ENCODE measurements at places on chromosomes 2 and 18. TPM values are rescaled to one million over a fixed set of nuclear protein-coding genes. Genes with fewer than 3 reads are reported as not detected.

GRCh38 chr2:65416321-65416720, 16.1 kb downstream of the SPRED2 start:
- DNase-seq = no peak
- H3K4me3 ChIP-seq = no peak overlapping the region
- peaks cover 30% of the 10 kb centered on the region for H3K4me1 ChIP-seq
- no peak overlapping the region for H3K27ac ChIP-seq

- DNase-seq = peak; percentile 67
- H3K4me1 ChIP-seq = peaks cover 10% of the 10 kb centered on the region
- no peaks in the 10 kb centered on the region for H3K27me3 ChIP-seq
- no peak overlapping the region for H3K4me3 ChIP-seq
- no peak overlapping the region for H3K27ac ChIP-seq
Observed at GRCh38 chr2:196066291-196067087, 2.1 kb downstream of the DNAH7 start.

GRCh38 chr2:174053355-174054151, 88.4 kb upstream of the SP3 start:
- no peaks in the 10 kb centered on the region for H3K4me1 ChIP-seq
- DNase-seq = no peak
- H3K27ac ChIP-seq = no peak overlapping the region
- no peaks in the 10 kb centered on the region for H3K27me3 ChIP-seq
- H3K36me3 ChIP-seq = no peaks in the 10 kb centered on the region
- H3K4me3 ChIP-seq = no peak overlapping the region

DNA sequence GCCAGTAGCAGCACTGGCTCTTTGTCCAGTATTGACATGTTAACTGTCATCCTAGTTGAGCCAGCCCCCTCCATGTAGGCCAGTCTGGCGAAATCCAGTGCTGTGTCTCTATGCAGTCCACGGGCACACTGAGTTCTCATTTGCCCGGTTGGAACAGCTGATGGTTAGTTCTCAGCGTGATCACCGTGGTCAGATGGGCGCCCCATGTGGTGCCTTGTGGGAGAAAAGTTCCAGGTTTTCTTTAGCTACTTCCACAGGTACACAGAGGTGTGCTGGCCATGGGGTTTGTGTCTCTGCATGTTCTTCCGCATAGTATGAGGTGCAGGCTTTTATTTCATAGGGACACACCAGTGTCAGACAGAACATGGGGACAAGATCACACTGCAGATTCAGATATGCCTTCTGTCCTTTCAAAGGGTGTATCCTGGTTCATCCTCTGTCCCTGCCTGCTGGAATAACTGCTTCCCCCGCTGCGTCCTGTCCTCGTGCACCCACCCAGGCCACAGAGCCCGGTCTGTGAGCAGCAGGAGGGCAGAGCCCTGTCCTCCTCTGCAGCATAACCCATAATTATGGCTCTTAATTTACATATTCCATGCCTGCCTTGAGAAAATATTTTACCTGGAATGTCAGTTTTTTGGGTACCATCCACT, 334.1 kb downstream of the GBX2 start:
- no peak for DNase-seq
- H3K36me3 ChIP-seq = no peaks in the 10 kb centered on the region
- no peaks in the 10 kb centered on the region for H3K4me1 ChIP-seq
- no peak overlapping the region for H3K27ac ChIP-seq

The UGT1A4 gene
- 0.11 TPM for total RNA-seq

The STON1 gene
- total RNA-seq = 1.9 TPM
